Stimulated activated CD8-positive, alpha-beta memory T cell treated with anti-CD3 and anti-CD28 coated beads, Interleukin-7, amount 100 ng/mL, for 4 hours (primary cell): ENCODE measurements at places on chromosomes 5 and 9.

DNA sequence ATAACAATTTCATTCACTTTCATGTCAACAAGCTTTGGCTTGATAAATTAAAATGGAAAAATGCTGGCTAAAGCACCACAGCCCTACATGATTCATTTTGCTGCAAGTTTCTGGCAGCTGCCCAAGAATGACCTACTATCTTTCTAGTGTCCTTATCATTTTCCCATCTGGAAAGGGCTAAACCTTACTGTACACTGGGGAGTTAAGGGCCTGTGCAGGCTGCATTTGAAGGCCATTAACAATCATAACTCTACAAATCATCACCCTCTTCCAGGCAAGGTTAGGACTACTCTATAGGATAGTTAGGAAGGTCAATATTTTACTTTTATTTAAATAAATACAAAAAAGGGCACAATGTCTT, 579.7 kb upstream of the ZNF608 start:
- DNase-seq: no peak

DNA sequence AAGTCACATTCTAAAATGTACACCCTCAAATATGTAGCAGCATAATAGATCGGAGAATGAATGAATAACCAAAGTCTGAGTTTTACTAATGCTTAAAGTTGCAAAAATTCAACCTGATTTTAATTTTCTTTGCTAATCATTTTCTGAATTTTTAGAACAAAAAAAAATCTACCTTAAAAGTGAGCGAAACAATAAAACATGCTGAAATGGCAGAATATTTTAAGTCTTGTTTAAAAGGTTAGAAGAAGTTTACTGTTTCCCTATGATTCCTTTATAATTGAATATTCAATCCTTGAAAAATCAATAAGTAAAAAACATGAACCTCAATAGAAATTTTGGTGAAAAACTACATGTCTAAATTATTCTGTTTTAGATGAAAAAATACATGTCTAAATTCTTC, 27.1 kb upstream of the ZNF462 start:
- DNase-seq: no peak

- no peak for DNase-seq
Measured at GRCh38 chr9:93592643-93593021, 16.2 kb downstream of the PHF2 start.

DNA sequence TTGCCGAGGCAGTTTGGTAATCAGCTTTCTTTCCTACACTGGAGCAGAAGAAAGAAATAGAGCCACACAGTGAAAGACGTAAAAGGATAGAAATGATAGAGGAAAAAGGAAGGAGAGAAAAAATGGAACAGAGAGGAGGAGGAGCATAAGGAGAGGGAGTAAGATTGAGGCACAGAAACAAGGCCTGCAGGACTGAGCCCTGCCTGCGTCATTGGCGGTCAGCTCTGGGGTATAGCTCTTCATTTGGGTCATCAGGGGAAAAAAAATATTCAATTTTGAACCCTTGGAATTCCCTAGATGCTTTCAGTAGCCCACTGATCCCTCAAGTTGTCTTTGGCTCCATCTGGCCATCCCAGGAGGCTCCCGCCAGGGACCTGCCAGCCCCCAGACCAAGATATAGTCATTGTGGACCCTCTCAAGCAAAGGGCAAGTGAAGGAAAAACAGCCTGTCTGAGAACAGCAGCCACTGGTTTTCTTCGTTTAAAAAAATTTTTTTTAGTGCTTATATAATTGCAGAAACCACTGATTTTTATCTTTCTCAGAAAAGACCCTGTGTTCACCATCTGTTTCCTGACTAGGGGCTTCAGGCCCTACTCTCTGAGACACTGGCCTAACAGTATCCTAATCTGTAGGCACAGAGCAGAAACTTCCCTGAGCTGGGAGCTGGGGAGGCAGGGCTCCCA, 31.3 kb upstream of the MATR3 start:
- DNase-seq: no peak

DNA sequence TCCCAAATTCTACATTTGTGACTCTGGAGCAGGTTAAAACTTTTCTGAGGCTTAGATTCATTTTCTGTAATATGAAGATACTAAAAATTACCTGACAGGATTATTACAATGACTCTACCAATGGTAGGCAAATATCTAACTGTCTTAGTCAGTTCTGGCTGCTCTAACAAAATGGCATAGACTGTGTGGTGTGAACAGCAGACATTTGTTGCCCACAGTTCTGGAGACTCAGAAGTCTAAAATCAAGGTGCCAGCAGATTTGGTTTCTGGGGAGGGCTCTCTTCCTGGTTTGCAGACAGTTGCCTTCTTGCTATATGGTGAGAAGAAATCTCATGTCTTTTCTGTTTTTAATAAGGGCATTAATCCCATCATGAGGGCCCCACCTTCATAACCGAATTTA, 245.1 kb downstream of the MAST4 start:
- no peak for DNase-seq

DNA sequence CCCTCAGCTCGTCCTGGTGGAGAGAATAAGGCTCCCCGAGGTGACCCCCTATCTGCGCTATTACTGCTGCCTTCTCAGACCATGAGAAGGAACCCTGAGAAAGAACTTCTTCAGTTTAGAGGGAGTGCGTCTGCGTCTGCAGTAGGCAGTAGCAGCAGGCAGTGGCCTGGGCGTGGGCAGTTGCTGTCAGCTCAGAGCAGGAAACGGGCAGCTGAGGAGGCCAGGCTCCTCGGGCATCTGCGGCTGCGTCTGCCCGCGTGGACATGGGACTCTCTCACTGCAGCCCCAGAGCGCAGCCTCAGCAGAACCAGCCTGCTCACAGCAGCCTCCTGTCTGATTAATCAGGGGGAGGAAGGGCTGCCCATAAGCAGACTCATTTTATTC, 49.8 kb upstream of the FCN1 start:
- no peak for DNase-seq

DNA sequence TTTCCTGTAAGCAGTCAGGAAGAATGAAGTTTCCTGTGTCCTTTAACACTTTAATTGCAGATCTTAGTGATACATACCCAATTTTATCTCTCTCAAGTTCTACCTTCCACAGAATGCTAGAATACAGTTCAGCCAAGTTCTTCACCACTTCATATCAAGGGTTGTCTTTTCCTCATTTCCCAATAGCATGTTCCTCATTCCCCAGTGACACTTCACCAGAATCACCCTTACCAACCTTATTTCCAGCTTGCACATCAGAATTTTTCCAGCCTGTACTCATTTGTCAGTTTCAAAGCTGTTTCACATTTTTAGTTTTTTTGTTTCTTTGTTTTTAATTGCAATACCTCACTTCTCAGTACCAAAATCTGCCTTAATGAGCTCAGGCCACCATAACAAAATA, 126.1 kb downstream of the ESM1 start:
- DNase-seq: no peak

DNA sequence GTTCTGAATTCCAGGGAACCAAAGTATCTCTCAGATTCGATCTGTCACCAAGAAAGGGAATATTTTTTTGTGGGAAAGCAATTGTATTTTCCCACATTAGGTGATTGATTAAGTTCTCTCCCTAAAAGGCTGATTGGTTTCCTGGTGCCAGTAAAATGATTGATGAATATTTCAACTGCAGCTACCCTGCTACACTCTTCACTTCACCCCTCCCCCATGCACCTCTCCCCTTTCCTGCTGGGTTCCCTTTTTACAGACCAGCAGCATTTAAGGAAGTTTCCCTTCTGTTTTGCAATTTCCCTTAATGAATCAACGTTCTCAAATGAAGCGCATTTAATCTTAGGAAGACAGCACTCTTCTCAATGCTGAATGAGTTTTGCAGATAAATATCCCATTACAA, 13.1 kb downstream of the NR6A1 start:
- no peak for DNase-seq

DNA sequence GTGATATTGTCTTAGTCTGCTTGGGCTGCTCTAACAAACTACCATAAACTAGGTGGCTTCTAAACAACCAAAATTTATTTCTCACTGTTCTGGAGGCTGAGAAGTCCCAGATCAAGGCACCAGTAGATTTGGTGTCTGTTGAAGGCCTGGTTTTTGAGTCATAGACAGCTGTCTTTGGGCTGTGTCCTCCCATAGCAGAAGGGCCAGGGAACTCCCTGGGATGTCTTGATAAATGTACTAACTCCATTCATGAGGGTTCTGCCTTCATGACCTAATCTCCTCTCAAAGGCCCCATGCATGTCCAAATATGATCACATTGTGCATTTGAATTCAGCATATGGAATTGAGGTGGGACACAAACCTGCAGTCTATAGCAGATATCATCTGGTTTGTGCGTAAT, 121.2 kb downstream of the CHSY3 start:
- no peak for DNase-seq

DNA sequence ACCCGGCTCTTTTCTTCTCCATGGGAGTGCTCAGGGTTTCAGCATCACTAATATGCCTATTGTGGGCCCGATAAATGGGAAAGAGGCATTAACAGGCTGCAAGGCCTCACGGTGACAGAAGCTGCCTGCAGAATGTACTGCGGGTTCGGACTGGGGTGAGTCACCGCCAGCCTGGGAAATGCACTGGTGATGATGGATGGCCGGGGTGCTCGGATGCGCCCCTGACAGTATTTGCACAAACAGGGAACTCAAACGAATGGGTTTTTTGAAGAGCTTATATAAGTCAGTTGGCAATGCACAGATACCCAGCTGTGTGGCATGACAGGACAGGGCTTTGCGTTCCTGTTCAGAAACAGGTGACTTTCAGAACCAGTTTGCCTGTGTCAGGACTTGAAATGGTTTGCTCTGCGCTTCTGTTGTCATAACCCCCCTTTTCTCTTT, 42.0 kb upstream of the PITX1 start:
- no peak for DNase-seq

DNA sequence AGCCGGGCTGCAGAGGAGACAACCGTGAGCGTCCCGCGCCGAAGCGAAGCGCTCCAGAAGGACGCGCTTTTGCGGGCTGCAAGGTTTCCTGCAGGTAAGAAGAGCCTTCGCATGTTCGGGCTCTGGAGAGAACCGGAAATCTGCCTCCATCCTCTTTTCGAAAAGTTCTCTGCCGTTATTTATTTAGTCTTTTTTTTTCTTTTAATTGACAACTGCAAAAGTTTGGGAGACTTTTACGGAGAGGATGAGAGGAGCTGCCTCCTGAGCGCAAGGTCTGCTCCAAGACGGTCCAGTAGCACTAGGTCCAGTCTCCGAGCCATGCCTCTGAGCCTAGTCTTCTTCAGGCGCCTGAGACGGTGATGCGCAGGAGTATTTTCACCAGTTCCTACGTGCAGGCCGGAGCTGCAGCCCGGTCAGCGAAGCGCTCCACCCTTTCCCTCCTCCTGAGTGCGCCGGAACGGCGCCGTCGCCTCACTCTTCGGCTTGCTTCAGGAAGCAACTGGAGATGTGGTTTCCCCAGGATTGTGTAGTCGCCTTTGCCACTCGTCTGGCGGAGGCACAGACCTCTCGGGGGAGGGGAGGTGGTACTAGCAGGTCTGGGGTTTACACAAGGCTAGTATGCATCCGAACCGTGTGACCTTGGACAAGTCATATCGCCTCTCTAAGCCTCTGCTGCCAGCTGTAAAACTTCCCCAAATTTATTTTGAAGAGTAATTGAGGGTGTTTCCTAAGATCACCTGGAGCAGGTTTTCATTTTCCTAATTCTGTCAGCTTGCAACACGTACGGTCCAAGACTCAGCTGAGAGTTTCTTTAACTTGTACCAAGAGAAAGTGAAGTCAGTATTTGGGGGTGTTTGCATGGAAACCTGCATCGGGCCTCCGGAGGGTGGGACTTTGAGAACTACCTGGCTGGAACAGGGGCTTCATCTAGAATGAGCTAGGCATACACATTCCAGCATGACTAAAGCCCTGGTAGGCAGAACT, 4.5 kb downstream of the POU4F3 start:
- no peak for DNase-seq

- no peak for DNase-seq
Measured at GRCh38 chr9:36575411-36575882, 2.8 kb downstream of the MELK start.

DNA sequence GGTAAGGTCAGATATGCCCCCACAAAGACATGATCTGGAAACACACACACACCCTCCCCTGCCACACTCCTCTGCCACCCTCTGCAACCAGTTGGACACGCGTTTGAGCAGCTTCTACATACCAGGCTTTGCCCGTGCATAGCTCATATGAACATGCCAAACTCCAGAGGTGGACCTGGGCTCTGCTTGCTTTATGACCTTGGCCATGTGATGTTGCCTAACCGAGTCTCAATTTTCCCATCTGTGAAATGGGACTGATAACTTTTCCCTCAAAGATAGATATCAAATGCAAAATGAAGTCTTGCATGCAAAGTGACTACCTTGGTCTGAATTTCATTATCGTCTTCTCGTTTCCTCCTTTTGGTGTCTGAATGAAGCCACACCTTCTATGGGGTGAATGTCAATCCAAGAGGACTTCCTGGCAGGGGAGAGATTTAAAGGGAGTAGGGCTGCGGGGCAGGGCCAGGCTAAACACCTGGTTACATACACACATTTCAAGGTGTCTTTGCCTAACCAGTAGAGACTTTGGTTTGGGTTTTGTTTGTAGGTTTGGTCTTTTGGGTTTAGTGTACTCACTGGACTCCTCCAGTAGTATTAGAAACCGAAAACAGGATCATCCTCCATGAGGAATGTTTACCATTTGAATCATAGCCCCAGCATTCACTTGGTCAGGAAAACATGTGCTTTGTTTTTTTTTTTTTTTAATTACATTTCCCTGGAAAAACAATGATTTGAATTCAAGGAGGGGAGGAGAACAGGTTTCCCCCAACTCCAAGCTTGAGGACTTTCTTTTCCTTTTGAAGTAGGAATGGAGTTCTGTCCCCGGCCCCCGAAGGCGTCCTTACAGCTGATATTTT, 63.2 kb downstream of the COL27A1 start:
- DNase-seq: no peak

- DNase-seq: no peak
Measured at GRCh38 chr5:152689250-152689711, 284.2 kb upstream of the NMUR2 start.

DNA sequence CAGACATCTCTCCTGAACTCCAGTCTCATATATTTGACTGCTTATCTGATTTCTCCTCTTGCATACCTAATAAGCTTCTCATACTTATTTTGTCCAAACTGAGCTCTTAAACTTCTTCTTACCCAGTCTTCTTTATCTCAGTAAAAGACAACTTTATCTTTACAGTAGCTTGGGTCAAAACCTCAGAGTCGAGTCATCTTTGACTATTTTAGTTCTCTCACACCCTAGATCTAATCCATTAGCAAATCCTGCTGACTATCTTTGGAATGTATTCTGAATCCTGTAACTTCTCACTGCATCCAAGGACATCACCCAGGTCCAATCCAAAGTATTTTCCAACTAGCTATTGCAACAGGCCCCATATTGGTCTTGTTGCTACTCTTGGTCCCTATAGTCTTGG, 11.8 kb upstream of the JAK2 start:
- DNase-seq: no peak

GRCh38 chr5:169408731-169409130, 107.8 kb upstream of the SLIT3 start:
- DNase-seq: no peak
